Activated T-cell treated with anti-CD3 and anti-CD28 coated beads for 24 hours (primary cell): ENCODE measurements at places on chromosomes 12 and 14.
A peak's percentile ranks its signal among the peaks of the same experiment; 100 is the strongest.

DNA sequence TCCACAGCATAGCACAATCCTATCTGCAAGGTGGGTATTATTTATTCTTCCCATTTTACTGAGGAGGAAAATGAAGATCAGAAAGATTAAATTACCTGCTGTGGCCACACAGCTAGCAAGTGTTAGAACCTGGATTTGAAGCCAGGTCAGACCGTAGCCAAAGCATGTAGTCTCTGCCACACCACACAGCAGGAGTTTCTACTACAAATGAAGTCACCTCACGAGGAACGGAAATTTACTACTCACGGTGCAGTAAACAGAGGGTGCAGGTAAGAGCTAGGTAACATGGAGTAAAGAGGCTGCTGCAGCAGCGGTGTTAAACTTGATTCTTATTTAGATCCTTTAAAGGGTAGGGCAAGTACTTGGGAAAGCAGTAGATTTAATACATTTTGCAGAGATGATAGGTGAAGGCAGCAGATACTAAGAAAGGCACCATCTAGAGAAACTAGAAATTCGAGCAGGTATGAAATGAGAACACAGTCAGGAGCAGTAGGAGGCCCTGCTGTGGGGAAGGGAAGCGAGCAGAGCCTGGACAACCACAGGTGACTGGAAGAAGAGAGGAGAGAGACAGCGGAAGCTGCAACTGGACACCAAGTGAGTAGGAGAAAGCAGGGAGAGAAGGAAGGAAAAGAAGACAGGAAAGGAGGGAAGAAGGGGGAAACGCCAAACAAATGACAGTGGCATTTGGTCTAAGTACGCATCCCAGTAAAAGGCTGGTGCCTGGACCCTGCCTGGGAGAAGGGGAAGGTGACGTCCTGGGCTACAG, 21.5 kb downstream of the SPTB start:
- no peak for DNase-seq

- no peak for DNase-seq
These were observed 59.5 kb downstream of the TMEM116 start for GRCh38 chr12:111953455-111953854.

DNA sequence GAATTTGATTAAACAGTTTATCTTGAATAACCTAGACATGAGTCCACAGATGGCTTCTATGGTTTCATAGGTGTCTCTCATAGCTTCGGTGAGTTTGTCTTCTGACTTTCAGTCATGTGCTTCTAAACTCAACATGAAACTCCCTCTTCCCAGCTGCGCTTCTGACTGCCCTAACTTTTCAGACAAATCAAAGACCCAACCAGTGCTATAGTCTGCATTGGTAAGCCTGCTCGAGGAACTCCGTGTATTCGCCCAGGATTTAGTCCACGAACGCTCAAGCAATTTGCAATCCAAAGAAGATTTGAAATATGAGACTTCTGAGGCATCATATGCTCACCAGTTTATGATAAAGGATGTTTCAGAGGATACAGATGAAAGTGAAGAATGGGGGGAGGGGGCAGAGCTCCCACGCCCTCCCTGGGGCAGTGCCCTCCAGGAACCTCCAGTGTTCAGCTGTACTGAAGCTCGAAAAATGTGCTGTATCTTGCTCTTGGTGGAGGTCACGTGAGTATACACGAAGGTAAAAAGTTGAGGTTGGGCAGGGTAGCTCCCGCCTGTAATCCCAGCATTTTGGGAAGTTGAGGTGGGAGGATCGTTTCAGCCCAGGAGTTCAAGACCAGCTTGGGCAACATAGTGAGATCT, 5.2 kb upstream of the RILPL2 start:
- no peak for DNase-seq

DNA sequence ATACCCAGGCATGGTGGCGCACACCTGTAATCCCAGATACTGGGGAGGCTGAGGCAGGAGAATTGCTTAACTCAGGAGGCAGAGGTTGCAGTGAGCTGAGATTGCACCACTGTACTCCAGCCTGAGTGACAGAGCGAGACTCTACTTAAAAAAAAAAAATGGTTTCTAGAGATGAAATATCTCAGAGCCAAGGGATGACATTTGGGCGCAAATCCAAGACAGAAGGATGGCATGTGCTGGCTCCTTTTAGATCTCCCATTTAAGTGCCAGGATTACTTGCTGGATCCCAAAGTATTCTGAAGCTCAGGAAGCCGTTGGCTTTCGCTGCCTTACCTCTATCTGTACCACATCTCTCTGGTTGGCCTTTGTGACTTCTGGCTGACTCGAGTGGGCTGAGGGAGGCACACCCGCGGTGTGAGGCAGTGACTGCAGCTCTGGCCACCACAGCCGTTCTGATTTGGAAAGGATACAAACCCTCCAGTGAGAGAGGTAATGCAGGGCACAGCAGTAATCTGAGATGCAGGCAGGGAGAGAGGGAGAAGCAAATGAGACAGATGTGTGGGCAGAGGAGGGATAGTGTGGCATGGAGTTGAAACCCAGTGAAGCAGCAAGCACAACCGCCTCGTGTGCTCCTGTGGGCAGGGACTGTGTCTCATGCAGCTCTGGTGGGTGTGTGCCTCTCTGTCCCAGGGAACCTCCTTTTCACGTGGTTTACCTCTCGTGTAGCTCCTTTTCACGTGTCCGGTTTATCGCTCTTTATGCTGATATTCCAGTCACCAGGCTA, 4.9 kb downstream of the B4GALNT3 start:
- DNase-seq = no peak

DNA sequence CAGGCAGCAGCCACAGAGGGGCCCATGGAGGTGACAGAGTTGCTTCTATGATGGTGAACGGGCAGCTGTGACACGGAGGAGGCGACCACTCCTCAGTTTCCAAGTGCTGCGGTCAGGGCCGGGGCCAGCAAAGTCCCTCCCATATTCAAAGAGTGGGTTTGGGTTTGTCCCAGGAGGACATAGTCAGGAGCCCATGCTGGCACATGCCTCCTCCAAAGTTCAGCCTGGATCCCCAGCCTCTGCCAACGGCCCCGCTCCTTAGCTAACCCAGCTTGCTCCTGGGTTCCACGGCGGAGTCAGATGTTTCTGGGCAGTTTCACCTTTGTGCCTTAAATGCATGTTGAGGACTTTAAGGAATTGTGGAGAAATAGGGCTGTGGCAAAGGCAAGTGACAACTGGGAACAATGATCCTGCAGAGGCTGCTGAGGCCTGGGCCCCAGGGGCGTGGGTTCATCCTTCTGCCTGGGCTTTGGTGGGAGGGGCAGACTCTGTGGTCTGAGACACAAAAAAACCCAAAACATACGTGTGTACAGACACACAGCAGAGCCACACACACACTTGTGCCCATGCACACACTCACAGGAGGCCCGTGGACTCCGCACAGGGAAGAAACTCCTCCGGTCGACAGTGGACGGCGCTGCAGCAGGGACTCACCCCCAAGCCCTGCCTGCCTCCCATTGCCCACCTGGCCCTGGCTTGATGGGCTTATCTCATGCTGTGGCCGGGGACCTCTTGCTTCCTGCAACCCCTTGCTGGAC, 399.4 kb downstream of the TMEM121 start:
- no peak for DNase-seq

GRCh38 chr14:23033251-23033727, 1.4 kb downstream of the PSMB5 start:
- no peak for DNase-seq

DNA sequence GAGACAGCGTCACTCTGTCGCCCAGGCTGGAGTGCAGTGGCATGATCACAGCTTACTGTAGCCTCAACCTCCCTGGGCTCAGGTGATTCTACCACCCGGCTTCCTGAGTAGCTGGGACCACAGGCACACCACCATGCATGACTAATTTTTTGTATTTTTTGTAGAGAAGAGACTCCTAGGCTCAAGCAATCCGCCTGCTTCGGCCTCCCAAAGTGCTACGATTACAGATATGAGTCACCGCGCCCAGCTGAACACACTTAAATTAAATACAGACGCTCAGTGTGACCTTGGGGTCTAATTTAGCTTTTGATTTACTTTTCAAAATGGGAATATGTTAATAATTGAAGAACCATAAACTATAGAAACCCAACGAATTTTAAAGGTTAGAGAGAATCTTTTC, 77.2 kb downstream of the C2CD5 start:
- DNase-seq = no peak

DNA sequence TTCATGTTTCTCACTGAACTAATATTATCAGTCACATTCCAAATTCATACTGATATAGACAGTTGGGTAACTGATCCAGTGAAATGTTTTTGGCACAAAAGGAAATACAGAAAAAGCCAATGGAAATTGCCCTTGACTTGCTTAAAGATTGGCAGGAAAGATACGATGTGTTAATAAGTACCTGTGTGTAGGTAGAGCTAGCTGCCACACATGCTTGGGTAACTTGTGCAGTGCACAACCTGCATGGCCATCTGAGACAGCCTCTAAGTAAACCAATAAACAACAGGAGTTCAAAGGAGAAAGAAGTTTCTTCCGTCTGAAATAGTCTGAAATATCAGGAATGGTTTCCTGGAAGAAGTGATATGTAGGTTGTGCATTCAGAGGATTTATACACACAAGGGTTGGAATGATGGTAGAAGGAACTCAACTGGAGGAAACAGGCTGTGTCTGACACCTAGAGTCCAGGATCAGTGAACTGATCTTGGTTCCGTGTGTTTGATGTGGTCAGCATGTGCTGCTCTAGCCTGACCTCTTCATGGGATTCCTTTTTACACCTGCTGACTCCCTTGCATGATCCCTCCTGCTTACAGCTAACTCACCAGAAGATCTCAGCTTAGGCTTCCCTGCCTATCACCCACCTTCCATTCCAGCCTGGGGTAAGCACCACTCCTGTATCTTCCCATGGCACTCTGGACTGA, 81.4 kb upstream of the KRR1 start:
- no peak for DNase-seq

- DNase-seq = no peak
These were observed 32.5 kb downstream of the KRT76 start for GRCh38 chr12:52744493-52745156.

GRCh38 chr14:74945852-74946658, 9.3 kb downstream of the PGF start:
- DNase-seq = peak; percentile 66

GRCh38 chr14:104601786-104602185, 2.8 kb downstream of the TMEM179 start:
- DNase-seq = no peak

DNA sequence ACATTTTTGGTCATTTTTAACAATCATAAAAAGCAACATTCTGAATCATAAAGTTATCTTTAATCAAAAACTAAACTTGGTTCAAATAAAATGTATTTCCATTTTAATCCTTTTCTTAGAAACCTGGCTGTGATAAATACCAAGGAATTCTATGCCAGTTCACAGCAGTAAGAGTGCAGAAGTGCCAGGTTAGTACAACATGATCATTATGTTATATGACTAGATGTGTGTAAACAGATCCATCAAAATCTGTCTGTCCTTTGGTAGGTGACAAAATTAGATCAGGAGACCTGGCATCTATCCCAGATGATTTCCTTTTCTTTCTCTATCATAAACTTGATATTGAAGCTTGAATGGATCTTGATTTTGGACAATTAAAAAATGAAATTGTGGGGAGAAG, 200.6 kb upstream of the STXBP6 start:
- DNase-seq = no peak

DNA sequence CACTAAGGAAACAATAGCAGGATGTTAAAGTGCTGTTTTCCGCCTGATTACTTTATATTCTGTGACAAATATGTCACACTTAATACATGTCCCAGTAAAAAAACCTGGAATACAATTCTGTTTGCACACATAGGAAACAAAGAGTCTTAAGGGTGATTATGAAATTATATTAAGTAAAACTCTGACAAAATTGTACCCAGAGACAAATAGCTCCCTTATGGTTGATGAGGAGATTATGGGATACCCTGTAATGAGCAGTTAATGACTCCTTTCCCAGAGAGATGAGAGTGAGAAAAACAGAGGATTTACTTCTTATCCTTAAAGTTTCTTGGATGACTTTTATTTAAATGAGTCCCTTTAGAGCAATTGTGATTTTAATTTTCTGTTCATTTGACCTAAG, 370.6 kb downstream of the PDZRN4 start:
- DNase-seq = no peak

DNA sequence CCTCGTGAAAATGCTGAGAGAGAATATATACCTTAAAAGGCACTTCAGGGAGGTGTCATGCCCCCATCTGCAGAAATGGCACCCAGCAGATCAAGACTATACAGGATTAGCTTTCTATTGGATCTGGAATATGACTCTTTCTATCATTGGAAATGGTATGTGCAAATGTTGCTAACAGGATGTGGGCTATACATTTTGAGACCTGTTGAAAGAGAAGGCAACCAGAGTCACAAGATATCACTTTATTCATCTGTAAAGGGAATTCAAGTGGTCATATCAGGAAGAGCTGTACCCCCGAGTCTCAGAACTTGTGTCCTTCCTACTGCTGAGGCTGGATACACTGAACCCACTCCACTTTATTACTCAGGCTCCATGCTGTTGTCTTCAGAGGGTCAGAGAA, 46.1 kb upstream of the FRMD6 start:
- no peak for DNase-seq

DNA sequence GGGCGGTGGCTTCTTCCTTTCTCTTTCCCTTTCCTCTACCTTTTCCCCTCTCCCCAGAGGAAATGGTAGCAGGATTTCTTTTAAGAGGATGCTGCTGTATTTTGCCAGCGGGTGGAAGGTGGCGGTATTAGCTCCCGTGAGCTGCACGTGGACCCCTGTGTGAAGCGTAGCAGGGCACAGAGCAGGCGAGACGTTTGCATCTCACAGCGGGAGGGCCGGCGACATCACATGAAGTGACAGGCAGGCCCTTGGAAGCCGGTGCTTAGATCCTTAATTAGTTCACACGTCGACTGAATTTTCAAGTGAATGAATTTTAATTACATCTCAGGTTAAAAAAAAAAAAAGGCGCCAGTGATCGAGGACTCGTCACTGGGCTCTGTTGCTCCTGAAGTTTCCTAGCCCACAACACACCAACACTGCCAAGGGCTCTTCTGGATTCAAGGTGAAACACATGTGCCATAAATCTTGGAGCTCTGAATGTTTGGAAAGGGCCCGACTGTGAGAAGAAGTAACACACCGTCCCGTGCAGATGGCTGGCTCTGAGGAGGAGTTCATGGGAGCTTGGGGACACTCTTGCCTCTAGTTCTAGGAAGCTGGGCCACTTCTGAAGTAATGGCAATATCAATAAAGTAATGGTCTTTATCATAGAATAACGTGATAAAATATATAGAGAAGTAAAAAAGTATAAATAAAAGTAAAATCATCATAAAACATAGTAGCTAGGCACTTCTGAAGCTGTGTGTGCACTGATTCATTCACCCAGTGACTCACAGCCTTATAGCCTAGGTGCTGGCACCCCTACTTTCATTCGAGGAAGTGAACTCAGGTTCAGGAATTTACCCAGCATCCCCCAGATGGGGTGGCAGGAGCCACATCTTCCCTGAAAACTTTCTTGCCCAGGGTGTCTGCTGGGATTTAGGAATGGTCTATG, 75.3 kb downstream of the AACS start:
- DNase-seq = no peak

GRCh38 chr12:132942611-132943010, 13.5 kb downstream of the ZNF605 start:
- no peak for DNase-seq

GRCh38 chr14:74804219-74804825, 41.2 kb downstream of the YLPM1 start:
- no peak for DNase-seq
